ENCODE measurements at places on chromosomes 1 and 21.
A peak's percentile ranks its signal among the peaks of the same experiment; 100 is the strongest.

- DNase-seq, result peak; percentile 47
Observed at GRCh38 chr1:54037476-54037875, 15.5 kb downstream of the TMEM59 start.

- no peak for DNase-seq
Observed at GRCh38 chr1:64616039-64616438, 128.8 kb upstream of the RAVER2 start.

DNA sequence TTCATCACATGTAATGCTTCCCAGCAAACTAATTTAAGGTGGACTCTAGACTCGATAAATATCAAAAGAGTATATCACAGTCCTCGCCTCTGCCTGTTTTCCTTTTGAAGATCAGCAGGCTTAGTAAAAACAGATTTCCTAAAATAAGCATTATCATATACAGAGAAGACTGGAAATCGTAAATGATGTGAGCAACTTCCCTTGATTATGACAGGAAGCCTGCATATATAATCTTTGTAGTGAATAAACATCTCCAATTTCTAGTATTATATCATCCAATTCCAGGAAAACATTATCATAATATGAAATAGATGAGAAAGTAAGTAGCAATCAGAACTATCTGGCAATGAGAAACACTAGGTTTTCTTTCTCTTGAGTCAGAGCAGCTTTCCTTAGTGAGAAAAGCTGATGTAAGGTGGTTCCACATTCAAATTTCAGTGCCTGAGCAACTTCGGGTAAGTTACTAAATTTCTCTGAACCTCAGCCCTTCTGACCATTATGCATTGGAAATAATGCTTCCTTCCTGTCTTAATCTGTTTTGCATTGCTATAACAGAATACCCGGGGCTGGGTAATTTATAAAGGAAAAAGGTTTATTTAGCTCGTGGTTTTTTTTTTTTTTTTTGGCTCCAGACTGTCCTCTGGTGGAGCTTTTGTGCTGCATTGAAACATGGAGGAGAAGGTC, 12.6 kb upstream of the POU2F1 start:
- DNase-seq, result no peak

DNA sequence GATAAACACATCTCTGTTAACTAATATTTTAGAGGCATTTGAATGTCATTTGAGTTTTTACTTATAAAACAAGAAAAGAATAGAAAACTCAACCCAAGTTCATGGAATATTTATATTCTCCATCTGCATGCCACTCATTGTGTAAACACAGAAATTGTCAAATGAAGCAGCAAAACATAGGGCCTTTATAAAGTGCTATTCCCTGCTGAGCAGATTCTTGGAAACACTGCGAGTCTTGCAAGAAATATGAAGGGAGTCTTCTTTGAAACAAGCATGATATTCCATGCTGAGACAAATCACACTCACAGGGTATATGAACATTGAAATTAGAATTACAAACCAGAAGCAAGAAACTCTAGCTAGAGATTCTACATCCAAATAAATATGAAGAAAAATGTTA, 655.8 kb downstream of the BRINP3 start:
- DNase-seq, result no peak

DNA sequence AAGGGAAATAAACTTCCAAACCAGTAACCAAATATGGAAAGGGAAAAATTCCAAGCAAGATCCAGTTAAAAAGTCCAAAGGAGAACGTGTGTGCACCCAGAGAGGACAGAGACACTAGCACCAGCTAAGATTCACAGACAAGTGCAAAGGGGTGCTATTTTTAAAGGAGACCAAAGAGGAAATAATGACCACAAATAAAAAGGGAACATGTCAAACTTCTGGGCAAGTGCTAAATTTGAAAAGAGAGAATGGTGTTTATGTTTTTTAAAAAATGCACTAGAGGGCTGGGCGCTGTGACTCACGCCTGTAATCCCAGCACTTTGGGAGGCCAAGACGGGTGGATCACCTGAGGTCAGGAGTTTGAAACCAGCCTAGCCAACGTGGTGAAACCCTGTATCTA, 8.6 kb downstream of the JAM2 start:
- DNase-seq, result no peak

- DNase-seq, result no peak
Observed at GRCh38 chr1:31787261-31787660, 23.1 kb upstream of the ADGRB2 start.

GRCh38 chr1:161940866-161941591, 82.6 kb downstream of the OLFML2B start:
- no peak for DNase-seq

DNA sequence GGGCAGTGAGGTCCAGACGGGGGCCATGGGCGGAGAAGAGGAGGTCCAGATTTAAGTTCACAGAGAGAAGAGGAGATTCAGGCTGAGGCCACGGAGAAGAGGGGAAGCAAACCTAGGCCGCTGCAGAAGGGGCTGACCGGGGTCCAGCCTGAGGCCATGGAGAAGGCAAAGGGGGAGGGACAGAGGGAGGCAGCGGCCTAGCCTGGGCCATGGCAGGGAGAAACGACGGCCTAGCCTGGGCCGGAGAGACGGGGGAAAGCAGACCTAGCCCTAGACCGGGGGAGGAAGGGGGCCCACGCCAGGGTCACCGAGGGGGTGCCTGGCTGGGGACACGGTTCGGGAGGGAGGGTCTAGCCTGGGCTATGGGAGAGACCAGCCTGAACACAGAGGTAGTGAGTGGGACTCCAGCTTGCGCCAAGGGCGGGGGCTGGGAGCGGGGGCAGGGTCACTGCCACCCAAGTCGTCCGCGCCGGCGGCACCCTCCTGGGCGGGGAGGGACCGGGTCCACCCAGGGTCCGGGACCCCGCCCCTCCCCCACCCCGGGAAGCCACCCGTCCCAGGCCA, 459 bp downstream of the CAPZB start:
- DNase-seq, result no peak

- peak; percentile 25 for DNase-seq
Observed at GRCh38 chr1:4778056-4778455, 123.6 kb downstream of the AJAP1 start.

GRCh38 chr1:42950116-42950481, 8.6 kb downstream of the SLC2A1 start:
- no peak for DNase-seq

GRCh38 chr1:169727307-169727706, 6.6 kb downstream of the SELE start:
- no peak for DNase-seq

GRCh38 chr1:107047602-107048001, 8.9 kb upstream of the PRMT6 start:
- no peak for DNase-seq

DNA sequence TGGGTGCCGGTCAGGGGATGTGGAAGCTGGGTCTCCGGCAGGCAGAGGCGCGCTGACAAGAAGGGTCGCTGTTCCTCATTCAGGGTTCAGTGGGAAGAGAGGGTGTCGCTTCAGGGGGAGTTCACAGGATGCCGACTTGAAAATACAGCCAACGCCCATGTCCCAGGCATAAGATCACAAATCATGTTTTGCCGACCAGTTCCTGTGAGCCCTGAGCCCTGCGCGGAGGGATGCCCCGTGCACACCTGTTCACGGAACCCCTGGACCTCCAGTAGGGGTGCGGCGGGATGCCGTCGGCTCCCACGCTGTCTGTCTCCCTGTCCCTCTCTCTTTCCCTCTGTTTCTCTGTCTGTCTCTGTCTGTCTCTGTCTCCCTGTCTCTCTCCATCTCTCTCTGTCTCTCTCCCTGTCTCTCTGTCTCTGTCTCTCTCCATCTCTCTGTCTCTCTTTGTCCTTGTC, 26.8 kb downstream of the TP73 start:
- no peak for DNase-seq

DNA sequence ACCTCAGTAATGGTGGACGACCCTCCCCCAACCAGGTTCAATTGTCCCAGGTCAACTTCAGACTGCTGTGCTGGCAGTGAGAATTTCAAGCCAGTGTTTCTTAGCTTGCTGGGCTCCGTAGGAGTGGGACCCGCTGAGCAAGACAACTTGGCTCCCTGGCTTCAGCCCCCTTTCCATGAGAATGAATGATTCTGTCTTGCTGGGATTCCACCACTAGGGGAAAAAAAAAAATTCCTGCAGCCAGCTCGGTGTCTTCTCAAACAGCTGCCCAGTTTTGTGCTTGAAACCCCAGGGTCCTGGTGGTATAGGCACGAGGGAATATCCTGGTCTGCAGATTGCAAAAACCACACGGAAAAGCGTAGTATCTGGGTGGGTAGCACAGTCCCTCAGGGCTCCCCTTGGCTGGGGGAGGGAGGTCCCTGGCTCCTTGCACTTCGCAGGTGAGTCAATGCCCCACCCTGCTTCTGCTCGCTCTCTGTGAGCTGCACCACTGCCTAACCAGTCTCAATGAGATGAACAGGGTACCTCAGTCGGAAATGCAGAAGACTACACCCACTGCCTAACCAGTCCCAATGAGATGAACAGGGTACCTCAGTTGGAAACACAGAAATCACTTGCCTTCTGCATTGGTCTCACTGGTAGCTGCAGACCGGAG, 41.5 kb downstream of the GBP6 start:
- DNase-seq, result no peak

DNA sequence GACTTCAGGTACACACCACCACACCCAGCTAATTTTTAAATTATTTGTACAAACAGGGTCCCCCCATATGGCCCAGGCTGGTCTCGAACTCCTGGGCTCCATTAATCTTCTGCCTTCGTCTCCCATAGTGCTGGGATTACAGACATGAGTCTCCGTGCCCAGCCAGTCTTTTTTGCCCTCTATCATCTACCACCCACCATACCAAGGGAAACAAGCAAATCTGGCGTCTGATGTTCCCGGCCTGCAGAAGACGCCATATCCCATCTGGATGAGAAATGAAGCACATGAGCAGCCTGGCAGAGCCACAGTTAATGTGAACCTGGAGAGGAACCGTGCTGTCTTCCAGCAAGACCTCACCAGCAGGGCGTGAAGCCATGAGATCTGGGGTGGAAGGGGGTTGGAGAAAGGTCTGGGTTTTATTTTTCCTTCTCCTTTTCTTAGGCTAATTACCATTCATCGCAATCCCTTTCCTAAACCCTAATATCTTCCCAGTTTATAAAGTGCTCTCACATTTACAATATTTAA, 1.8 kb upstream of the PRELP start:
- DNase-seq, result no peak

DNA sequence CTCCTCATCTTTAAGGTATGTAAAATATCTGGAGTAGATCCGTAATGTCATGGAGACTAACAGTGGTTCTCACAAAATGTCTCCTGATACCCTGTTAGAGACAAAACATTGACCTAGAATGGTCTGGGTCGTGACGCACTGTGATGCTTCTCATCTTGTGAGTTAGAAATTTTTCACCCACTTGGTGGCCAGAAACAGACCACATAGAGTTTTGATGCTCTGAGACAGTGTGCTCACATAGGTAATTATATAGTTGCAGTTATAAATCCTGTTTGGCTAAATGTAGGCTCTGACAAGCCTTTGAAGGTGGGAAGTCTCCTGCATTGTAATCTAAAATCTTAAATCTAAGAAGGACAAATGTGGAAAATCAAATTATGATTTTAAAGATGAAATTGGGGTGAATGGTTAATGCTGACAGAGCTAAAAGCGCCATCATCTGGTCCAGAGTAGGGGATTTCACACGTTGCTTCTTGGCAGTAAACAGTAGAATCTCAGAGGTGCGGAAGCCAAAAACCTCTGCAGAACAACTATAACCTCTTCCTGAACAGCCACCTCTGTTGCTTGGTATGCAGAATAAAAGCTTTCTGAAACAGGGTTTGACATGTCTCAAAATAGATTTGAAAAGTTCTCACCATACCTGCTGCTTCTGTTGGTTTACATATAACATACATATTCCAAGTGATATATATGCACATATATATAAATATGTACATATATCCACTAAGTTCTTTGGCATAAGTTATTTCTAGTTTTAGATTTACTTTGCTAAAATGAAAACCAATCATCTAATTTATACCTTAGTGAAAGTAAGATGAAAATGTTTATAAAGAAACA, 17.1 kb downstream of the RPAP2 start:
- DNase-seq, result no peak

- no peak for DNase-seq
Observed at GRCh38 chr1:184827600-184828368, 73.1 kb upstream of the EDEM3 start.

DNA sequence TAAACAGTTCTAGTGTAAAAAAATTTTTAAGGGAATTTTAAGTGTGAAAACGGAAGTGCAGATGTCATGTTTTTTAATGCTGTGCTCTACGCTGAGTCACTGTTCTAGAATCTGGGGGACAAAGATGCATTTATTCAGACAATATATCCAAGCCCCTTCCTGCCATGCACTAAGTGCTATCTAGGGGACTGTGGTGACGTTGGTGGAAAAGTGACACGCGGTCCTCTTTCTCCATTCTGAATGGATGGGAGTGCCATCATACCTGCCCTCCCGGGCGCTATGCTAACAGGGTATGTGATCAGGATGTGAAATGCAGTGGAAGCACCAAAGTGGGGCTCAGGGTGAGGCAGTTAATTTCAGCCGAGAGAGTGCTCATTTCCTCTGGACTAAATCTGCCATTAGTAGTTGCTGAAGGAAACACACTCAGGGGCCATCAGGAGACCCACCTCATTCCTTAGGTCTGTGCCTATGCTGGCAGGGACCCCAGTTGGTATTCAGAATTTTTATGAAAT, 6.6 kb downstream of the C1orf226 start:
- DNase-seq, result no peak

DNA sequence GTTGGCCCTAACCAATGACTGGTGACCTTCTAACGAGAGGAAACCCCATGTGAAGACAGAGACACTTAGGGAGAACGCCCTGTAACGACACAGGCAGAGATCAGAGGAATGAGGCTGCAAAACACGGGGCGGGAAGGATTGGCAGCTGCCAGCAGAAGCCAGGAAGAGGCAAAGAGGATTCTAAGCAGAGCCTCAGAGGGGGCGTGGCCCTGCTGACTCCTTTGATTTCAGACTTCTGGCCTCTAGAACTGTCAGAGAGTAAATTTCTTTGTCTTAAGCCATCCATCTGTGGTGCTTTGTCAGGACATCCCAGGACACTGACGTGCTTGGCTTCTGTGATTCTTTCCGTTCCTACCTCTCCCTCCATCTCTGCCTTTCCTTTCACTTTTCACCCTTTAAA, 79.3 kb downstream of the SH3BGR start:
- no peak for DNase-seq

DNA sequence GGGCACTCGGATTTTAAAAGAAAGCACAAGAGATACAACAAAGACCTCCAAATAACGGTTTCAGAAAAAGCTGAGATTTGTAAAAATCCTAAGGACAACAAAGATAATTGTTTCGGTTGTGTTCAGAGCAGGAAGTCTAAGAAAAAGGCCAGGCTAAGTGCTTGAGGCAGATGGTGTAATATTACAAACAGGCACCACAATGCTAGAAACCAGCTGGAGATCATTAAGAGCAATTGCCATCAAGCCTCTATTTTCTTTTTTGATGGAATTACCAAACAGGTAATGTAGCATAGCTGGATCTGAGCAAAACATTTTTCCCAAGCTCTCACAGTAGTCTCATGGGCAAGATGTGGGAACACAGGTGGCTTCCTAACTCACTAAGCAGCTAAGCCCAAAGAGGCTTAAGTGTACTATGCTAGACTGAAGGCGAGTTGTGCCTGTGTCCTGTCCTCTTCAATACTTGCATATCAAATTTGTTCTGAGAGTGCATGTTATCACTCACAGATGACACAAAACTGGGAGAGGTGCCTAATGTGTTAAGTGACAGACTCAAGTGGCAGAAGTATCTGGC, 161.6 kb downstream of the GLUL start:
- DNase-seq, result peak; percentile 71

- peak; percentile 87 for DNase-seq
Observed at GRCh38 chr1:151594143-151594625, 17.7 kb upstream of the SNX27 start.
